ENCODE measurements at places on chromosomes 5 and 9.

GRCh38 chr9:37938121-37938891 is 34.4 kb upstream of the SLC25A51 start:
- no peak for DNase-seq

- no peak for DNase-seq
Observed at GRCh38 chr5:111252799-111253545, 28.8 kb downstream of the CAMK4 start.

GRCh38 chr9:95874303-95874988 is 1.0 kb upstream of the ERCC6L2 start:
- DNase-seq = no peak

DNA sequence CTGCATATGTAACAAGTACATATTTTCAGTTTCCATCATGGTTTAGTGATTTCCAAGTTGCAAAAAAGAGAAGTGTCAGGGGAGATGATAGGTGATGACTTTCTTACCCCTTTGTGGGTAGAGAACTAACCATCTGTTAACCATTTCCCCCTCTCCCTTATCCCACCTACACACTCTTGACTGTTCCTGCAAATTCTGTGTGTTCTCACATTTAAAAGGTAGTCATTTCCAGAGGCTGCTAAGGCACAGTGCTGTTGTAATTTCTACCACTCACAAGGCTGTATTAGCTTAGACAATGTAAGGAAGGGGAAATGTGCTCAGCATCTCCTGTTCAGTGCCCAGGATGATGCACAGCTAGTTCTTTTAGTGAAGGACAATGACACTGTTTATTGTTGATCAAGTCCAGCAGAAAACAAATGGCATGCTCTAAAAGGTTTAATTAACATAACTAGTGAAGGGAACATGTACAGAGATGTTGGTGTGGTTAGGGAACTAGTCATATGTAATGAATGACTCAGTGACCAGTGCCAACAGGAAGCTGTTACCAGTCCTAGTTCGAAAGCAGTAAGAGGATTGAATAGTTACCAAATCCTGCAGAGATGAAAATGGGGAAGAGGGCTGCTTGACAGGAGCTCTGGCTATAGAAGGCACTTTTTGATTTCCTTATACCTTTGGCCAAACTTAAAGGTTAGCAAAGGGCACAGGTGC is 165.1 kb downstream of the PLK2 start:
- DNase-seq = peak; percentile 2

- DNase-seq = peak; percentile 81
Observed at GRCh38 chr5:140244525-140245025, 58.3 kb downstream of the PFDN1 start.

DNA sequence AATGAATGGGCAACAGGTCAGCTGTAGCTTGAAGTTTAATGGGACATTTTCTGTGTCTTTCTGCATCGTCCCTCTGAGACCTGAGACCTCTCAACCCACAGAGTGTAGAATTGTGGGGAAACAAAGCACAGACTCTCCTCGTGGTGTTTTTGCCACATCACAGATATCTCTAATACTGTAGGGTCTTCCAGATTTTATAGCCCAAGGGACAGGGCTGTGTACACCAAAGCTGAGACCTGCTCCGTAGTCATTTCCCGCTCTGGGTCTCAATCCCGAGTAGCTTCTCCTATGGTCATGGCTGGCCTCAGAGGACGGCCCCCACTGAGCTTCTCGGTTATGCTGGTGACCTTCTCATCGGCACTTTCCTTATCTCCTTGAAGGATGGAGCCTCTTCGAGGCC is 14.9 kb upstream of the CLK4 start:
- no peak for DNase-seq

DNA sequence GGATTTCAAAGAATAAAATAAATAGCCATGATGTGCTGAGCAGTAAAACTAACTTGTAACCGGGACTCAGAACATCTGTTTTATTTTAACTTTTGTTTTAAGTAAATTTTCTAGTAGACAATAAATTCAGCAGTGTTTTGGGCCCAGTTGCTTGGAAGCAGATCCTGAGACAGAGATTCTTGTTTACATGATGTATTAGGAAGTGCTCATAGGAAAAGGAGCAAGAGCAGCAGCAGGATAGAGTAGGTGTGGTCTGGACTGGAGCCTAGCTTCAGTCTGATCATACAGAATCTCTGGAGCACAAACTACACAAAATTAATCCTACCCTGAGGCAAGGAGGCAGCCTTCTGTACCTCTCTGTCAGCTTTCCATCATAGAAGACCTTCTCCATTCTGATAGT is 139.2 kb upstream of the CCNH start:
- DNase-seq = no peak

GRCh38 chr5:136028090-136028489 is 698 bp upstream of the TGFBI start:
- DNase-seq = no peak

- DNase-seq = peak; percentile 2
Observed at GRCh38 chr5:124103671-124104070, 591.7 kb downstream of the CSNK1G3 start.

DNA sequence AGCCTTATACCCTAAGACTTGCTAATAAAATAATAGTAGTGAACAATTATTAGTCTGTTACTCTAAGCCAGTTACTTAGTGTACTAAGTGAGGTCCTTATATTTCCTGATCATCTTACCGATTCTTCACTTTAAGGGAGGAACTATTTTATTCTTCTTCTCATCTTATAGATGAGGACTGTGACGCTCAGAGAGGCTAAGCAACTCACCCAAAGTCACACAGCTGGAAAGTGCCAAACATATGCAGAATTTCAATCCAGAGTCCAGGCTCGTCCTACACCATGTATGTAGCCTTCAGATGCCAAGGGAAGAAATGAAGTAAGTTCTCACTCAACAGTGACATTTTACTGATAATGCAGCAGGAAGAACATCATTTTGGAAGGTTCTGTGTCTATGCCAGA is 34.4 kb upstream of the ARAP3 start:
- DNase-seq = no peak

GRCh38 chr9:90698871-90699440 is 56.3 kb upstream of the DIRAS2 start:
- DNase-seq = no peak

- no peak for DNase-seq
Observed at GRCh38 chr5:32276173-32276853, 36.4 kb downstream of the MTMR12 start.

DNA sequence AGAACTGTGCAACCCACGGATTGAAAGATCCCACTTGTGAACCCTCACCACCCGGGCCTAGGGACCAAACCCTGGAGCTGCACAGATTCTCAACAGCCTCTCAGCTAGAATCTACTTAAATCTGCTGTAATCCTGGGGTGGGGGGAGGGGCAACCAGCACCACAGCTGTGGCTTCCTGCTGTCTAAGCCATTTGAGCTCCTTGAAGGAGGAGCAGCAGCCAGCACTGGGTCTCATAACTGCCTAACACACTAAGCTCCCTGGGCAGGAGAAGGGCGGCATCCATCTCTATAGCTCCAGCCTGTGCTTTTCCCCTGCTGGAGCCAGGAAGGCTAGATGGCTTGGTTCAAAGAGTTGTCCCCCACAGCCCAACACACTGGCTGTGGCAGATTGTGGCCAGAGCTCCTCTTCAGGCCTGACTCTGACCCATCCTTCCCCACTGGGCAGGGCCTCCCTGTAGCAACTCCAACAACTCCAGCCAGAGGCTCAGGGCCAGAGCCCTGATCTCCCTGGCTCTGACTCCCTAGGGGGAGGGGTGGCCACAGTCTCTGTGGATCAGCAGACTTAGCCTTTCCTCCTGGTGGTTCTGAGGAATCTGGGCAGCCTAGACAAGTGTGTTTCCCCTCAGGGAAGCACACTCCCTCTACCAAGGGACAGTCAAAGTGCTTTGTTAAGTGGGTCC is 72.0 kb upstream of the C9orf72 start:
- DNase-seq = no peak

GRCh38 chr9:136244122-136244968 is 1.3 kb downstream of the QSOX2 start:
- DNase-seq = peak; percentile 23

GRCh38 chr9:68725070-68725469 is 20.0 kb downstream of the PIP5K1B start:
- DNase-seq = no peak

GRCh38 chr5:83539463-83539790 is 67.9 kb downstream of the VCAN start:
- DNase-seq = no peak

GRCh38 chr9:89804766-89805531 is 200.1 kb downstream of the GADD45G start:
- DNase-seq = no peak

- DNase-seq = no peak
Observed at GRCh38 chr5:113397046-113397445, 37.7 kb downstream of the TSSK1B start.

DNA sequence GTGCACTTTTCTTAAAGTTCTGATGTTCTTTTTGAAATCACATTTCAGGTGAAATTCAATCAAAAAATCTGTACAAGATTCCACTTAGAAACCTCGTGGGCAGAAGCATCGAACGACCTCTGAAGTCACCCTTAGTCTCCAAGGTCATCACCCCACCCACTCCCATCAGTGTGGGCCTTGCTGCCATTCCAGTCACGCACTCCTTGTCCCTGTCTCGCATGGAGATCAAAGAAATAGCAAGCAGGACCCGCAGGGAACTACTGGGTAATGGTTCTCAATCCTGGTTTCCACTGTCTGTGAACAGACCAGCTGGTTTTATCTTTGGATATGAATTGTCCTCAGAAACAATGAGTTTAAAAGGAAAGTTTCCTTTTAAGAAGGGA is 8.1 kb upstream of the SLC2A8 start:
- DNase-seq = no peak

GRCh38 chr5:31332160-31332559 is 138.7 kb downstream of the CDH6 start:
- DNase-seq = no peak

- no peak for DNase-seq
Observed at GRCh38 chr9:120729791-120730241, 15.5 kb upstream of the MEGF9 start.

DNA sequence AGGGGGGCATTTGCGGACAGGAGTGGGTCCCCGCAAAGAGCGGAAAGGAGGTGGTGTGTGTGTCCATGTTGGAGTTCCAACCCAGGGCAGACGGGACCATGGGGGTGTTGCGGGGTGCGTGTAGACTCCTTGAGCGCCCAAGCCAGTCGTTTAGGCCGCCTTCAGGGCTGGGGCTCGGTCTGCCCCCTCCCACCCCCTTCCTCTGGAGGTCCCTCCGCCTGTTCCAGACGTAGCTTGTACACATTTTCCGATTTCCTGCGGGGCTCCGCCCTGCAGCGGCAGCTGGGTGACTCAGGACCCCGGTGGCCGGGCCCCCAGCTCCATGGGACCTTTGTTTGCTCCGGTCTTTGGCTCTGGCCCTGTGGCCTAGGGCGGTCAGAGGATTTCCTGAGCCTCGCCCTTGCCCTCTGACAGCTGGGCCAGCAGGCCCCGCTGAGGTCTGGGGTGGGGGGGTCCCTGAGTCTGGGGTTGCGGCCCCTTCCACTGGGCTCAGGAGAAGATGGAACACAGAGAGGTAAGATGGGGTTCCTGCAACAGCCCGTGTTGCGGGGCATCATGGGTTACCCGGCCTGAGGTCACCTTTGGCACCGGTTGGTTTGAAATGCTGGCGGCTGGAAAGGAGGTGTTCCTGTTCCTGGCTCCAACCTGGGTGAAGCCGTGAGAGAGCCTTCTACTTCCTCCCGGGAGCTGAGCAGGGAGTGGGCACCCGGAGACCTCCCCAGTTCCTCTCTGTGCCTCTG is 1.5 kb downstream of the PKN3 start:
- no peak for DNase-seq

GRCh38 chr9:77085416-77085815 is 66.0 kb downstream of the FOXB2 start:
- no peak for DNase-seq

DNA sequence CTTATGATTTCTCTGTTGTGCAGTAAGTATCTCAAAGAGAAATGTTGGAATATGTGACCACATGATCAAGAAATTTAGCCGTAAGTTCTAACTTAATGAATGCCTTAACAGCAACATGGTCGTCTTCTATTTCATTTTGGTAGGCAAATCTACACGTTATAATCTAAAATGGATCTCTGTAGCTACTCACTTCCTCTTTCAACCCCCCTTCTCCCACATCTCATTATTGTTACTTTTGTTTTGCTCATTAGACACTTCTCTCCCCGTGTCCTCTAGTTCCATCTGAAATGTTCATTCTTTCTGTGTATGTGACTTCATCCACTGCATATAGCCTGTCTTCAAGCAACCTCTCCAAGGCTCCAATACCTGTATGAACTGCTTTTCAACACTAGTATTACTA is 27.1 kb upstream of the LPAR1 start:
- DNase-seq = no peak

DNA sequence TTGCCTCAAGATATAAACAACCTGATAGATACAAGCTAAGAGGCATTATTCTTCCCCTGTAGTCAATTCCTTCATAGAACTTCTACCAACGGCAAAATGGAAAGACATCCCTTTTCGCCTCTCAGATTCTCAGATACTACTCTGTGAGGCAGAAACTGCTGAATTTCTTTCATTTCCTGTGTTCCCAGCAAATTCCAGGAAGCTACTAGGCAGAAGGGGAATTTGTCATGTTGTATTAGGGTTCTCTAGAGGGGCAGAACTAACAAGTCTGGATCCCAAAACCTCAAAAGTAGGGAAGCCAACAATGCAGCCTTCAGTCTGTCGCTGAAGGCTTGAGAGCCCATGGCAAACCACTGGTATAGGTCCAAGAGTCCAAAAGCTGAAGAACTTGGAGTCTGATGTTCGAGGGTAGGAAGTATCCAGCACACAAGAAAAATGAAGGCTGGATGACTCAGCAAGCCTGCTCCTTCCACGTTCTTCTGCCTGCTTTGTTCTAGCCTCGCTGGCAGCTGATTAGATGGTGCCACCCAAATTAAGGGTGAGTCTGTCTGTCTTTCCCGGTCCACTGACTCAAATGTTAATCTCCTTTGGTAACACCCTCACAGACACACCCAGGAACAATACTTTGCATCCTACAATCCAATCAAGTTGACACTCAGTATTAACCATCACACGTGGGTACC is 15.2 kb downstream of the RNF180 start:
- no peak for DNase-seq

DNA sequence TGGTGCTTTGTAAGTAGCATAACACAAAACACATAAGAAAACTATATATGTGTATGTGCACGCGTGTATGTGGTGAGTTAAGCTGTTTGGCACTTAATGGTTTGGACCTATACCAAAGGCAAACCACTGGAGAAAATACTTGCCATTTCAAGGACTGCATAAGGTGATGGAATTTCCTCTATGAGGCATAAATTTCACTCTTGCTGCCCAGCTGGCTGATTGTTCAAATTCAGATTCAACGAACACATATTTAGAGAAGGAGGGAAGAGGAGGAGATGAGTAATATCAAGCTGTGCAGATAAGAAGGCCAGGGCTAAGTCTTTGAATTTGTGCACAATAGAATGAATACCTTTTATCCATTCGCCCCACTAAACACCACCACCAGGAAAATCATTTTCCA is 470.6 kb upstream of the MPDZ start:
- DNase-seq = peak; percentile 99

DNA sequence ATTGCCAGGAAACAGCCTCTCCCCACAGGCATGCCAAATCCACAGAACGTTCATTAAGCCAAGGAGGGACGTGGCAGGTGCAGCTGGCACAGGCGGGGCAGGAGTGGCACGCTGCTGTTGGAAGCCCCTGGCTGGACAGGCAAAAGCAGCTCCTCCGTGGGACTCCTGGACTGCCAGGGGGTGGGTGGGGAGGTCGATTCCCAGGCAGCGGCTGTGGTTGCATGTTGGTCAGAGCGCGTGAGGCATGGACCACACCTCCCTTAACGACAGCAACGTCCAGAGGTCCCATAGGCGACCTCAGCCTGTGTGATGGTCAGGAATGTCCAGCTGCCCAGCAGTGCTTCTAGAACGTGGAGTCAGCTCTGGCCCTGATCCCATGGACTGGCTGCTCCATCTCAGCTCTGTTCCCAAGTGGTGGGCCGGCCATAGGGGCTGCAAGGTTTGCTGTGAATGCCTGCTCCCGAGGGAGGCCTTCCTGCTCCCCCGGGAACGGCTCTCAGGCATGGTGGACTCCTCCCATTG is 6.9 kb downstream of the SLC6A19 start:
- DNase-seq = no peak

All from astrocyte of the cerebellum (primary cell).